ENCODE measurements at places on chromosomes 4 and X.
A peak's percentile ranks its signal among the peaks of the same experiment; 100 is the strongest.

DNA sequence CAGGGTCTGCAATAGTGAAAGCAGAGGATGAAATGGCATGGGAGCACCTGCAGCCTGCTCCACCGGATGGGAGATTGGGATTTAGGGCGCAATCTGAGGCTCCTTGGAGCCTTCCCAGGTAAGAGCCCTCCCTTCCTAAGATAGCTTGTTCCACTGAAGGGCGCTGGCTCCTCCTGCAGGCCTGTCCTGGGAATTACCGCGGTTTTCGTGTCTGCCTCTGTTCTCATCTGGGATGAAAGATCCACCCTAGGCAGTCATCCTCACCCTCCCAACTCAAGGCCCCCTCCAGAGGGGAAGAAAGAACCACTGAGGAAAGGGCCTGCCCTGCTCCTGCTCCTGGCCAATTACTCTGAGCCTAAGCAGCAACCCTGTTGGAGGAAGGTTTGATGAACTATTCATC is 547.5 kb downstream of the SMARCA1 start:
- no peak for DNase-seq

DNA sequence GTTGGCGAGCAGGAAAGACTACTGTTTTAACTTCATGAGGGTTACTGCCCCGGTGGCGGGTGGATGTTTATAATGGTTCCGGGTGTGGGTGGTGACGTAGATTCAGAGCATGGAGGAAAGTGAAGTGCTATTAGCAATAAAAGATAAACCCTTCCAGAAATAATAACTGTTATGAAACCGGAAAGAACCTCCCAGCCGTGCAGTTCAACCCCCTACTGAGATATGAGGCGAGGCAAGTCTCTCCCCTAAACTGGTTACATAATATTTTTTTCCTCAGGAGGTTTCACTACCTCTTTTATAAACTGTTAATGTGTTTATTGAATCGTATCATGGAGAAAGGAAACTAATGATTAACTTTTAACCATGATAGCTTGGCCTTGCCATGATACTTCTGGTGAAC is 33.9 kb upstream of the STIM2 start:
- DNase-seq = peak; percentile 18

DNA sequence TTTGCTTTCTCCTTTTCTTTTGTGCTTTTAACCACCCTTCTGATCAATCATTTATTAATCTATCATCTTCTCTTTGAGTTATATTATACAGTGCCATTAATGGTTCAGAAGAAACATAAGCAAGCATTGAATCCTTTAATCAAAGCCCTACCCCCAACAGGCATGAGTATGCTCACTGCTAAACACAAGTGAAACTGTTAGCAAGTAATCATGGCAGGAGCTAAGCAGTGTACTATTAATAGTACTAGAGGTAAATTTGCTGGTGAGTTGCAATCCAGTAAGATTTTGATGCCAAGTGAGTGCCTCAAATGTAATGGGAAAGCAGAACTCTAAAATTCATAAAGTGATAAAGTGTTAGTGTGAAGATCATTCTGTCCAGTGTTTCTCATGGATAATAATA is 57.2 kb downstream of the FNIP2 start:
- DNase-seq = no peak

DNA sequence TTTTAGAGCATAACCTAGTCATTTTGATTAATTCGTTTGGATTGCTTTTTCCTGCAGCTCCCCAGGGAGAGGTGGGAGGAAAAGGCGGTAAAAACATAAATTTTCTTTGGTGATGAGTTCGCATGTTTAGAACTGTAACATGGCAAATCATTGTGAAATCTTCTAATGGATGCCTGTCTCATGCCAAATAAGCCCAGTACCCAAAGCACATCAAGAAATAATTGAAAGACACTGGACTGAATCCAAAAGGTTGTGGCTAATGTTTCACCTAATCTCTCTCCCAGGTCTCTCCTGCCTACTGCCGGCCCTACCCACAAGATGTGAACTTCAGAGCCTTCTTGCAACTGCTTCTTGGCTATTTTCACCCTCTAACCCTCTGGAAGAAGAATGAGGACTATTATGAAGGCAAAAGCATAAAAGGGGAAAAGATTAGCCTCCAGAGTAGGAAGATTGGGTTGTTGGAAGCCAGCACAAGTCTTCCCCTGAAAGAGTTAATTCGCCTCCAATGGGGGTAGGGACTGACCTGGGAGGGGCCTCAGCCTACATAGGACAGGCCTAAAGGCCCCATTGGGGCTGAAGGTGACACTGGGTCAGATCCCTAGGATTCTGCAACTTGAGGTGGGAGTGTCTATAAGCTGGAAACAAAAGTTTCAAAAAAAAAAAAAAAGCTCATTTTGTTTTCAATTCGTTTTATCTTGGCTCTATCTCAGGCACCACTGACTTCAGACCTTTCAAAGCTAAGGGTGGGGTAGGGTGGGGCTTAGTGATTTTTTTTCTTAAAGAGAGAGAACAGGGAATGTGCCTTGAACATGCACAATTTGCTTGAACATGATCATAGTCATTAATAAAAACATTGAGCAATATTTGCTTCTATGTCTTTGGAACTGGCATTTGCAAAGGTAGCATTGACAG is 278.6 kb upstream of the KLF3 start:
- no peak for DNase-seq

- no peak for DNase-seq
These were observed 33.2 kb downstream of the RELL1 start for GRCh38 chr4:37652747-37653527.

- DNase-seq = no peak
These were observed 115.1 kb downstream of the HS6ST2 start for GRCh38 chrX:132843363-132843762.

DNA sequence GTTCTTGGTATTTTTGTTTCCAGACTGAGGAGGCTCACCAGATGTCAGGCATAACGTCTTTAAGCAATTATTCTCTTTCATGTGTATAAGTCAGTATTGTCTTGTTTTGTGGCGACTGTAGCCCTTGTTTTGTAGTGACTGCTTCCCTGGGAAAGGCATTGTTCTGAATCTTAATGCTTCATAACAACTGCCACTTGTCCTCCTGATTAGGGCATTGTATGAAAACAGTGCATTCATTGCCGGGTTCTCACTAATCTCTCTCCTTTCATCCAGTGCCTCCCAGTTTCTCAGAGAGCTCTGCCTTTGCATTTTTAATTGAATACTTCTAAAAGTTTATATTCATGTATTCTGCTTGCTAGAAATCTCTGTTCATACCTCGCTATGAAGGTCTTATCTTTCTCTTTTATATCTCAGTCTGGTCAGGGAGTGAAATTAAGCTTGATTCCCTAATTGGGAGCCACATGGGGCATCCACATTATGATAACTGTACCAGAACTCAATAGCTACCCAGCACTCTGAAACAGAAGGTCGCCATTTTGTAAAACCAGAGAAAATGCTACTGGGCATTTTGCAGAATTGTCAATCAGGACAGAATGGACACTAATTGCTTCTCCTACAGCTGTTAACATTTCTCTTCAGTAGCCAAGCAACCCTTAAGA is 149.8 kb downstream of the GBA3 start:
- DNase-seq = no peak

- no peak for DNase-seq
These were observed 383.8 kb downstream of the GRXCR1 start for GRCh38 chr4:43276321-43276720.

- DNase-seq = no peak
These were observed 33.5 kb downstream of the MED28 start for GRCh38 chr4:17647927-17648326.

DNA sequence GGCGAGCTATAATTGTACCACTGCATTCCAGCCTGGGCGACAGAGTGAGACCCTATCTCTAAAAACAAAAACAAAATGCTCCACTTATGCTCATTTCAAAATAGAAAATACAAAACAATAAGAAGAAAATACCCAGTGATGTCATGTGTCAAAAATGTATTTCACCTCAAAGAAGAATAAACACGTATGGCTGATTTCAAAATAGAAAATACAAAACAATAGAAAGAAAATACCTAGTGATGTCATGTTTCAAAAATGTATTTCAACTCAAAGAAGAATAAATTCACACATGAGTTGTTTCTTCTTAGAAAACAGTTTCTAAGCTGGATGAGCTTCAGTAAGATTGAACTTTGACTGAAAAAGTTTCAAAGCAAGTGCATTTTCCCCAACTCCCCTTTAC is 20.3 kb upstream of the PDCL2 start:
- DNase-seq = no peak
